ENCODE measurements at places on chromosomes 2 and 18.

GRCh38 chr2:152823905-152824304, 105.5 kb downstream of the ARL6IP6 start:
- H3K4me1 ChIP-seq, result no peaks in the 10 kb centered on the region
- no peak overlapping the region for H3K4me3 ChIP-seq
- H3K27me3 ChIP-seq, result 0 out of 2 replicates have a peak, but pooled peaks cover 1% of the 10 kb centered on the region
- no peak overlapping the region for H3K27ac ChIP-seq
- no peak for DNase-seq

GRCh38 chr2:9407363-9407811, 15.9 kb downstream of the ITGB1BP1 start:
- peaks cover 9% of the 10 kb centered on the region for H3K4me1 ChIP-seq
- H3K27me3 ChIP-seq, result no peaks in the 10 kb centered on the region
- no peak overlapping the region for H3K27ac ChIP-seq
- H3K36me3 ChIP-seq, result peaks cover 41% of the 10 kb centered on the region
- H3K4me3 ChIP-seq, result no peak overlapping the region

DNA sequence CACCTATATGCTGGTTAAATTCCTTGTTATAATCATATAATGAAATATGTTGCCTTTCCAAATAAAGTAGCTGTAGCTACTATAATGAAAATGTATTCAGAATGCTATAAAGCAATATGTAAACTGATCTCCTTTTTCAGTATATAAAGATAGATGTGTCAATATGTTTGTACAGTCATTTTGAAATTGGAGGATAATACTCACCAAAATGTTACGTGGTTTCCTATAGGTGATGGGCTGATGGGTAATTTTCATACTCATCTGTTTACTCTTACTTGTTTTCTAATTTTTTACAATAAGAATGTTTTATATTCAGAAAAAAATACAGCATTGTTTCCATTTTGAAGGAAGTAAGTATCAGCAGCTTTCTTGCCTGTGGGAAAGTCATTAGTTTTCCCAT, 70.2 kb downstream of the PRKRA start:
- peaks cover 6% of the 10 kb centered on the region for H3K4me1 ChIP-seq
- 0 out of 2 replicates have a peak overlapping the region, but pooled peaks have one; percentile 14 for H3K27ac ChIP-seq
- no peak for DNase-seq

- H3K4me3 ChIP-seq, result peak overlapping the region; percentile 49
- DNase-seq, result peak; percentile 77
Measured at GRCh38 chr2:44579115-44579836, 217.5 kb downstream of the CAMKMT start.

DNA sequence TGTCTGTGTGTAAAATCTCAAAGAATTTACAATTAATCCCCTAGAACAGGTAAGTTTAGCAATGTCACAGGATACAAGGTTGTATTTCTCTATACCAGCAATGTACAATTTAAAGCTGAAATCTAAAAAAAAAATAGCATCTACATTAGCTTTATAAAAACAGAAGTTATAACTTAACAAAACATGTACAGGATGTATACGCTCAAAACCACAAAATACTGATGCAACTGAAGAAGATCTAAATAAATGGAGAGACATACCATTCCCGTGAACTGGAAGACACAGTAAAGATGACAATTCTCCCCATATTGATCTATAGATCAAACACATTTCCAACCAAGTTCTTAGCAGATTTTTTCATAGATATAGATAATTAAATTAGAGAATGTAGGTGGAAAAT, 17.5 kb upstream of the RANBP2 start:
- H3K27me3 ChIP-seq, result no peaks in the 10 kb centered on the region
- H3K4me3 ChIP-seq, result no peak overlapping the region
- H3K27ac ChIP-seq, result no peak overlapping the region
- H3K4me1 ChIP-seq, result no peaks in the 10 kb centered on the region

DNA sequence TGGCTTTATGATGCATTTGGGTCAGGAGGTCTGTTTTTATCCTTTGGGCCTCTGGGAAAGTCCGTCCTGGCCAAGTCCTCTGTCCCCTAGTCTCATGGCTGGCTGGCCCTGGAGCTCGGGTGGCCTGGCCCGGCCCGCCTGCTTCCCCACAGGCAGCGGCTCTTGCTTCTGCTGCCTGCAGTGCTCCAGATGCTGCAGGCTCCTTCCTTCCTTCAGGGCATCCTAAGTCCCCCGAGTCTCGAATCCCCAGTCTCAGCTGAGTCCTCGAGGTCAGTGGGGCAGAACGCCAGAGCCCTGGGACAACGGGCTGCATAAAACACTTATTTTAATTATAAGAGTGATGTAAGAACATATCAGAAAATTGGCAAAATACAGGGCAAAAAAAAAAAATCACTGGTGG, 71.2 kb downstream of the HPCAL1 start:
- H3K36me3 ChIP-seq, result peaks cover 6% of the 10 kb centered on the region
- H3K4me3 ChIP-seq, result no peak overlapping the region
- H3K27ac ChIP-seq, result no peak overlapping the region
- no peaks in the 10 kb centered on the region for H3K4me1 ChIP-seq
- DNase-seq, result no peak
- no peaks in the 10 kb centered on the region for H3K27me3 ChIP-seq

DNA sequence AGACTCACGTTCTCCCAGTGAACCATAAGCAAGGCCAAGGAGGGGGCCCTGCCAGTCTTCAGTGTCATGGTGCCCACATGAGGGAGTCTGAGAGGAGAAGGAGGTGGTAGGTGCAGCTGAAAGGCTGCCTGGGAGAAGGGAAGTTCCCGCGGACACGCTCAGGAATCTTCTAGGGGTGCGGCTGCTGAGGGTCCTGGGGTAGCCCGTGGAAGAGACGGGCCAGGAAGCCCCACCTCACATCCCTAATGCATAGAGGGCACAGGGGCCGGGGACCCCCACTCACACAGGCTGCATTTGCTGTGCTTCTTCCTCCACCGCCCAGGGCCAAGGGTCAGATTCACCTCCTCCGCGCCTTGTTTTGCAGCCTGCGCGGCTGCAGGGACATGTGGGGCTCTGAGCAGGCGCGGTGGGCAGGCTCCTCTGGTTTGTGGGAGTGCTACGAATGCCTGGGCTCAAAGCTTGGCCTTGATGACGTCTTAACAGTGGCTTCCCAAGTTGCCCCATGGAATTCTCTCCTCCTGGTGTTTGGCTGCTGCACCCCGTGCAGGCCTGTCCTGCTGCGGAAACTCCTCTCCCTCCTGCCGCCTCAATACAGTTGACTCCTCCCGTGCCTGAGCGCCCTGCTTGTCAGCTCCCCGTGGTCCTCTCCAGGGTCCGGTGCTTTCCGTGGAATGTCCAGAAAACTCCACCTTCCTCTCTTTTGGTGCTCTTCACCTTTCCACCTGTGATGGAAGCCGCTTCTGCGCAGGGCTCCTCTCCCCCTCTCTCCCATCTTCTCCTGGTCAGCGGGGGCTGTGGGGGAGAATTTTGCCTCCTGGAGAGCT, 95.7 kb downstream of the VAPA start:
- no peak overlapping the region for H3K4me3 ChIP-seq
- DNase-seq, result no peak
- H3K36me3 ChIP-seq, result no peaks in the 10 kb centered on the region
- H3K27me3 ChIP-seq, result peaks cover 39% of the 10 kb centered on the region

- no peak for DNase-seq
- H3K4me3 ChIP-seq, result no peak overlapping the region
- H3K27me3 ChIP-seq, result no peaks in the 10 kb centered on the region
- H3K36me3 ChIP-seq, result no peaks in the 10 kb centered on the region
- H3K4me1 ChIP-seq, result peaks cover 31% of the 10 kb centered on the region
Measured at GRCh38 chr2:68236876-68237275, 15.5 kb downstream of the PPP3R1 start.

- H3K27ac ChIP-seq, result no peak overlapping the region
- H3K27me3 ChIP-seq, result no peaks in the 10 kb centered on the region
- H3K4me3 ChIP-seq, result no peak overlapping the region
- H3K36me3 ChIP-seq, result no peaks in the 10 kb centered on the region
Measured at GRCh38 chr18:56034949-56035348, 447.0 kb upstream of the TCF4 start.

DNA sequence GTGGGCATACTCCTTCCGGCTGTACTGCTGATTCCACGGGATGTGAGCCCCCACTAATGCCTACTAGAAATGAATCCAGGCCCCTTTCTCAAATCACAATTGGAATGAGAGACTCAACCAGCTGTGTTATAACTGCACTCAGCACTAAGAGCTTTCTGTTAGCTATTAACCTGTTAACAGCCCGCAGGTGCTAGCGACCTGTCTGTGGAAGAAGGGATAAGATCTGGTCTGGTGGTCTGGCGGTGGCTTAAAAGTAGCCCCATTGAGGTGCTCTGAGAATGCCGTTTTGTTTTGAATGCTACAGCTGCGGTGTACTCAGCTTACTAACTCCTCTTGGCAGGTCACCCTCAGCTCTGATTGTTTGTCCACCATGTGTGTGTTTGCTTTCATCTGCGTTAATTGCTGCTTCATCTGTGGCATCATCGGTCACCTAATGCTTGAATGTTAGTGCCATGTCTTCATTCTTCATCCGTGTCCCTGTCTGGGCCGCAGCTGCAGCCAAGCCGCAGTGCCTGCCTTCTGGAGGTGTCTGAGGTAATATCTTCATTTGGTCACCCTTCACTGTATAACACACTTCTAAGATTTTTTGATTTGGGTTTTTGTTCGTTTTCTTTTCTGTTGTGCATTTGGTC, 16.3 kb downstream of the RAB12 start:
- H3K27me3 ChIP-seq, result no peaks in the 10 kb centered on the region
- H3K36me3 ChIP-seq, result peaks cover 25% of the 10 kb centered on the region
- H3K27ac ChIP-seq, result no peak overlapping the region
- H3K4me3 ChIP-seq, result no peak overlapping the region
- no peak for DNase-seq
- H3K4me1 ChIP-seq, result peaks cover 8% of the 10 kb centered on the region

GRCh38 chr2:224381521-224382279, 20.2 kb downstream of the FAM124B start:
- no peak overlapping the region for H3K4me3 ChIP-seq
- H3K4me1 ChIP-seq, result peaks cover 10% of the 10 kb centered on the region
- DNase-seq, result peak; percentile 59
- no peaks in the 10 kb centered on the region for H3K27me3 ChIP-seq
- no peaks in the 10 kb centered on the region for H3K36me3 ChIP-seq
- H3K27ac ChIP-seq, result peak overlapping the region; percentile 14

DNA sequence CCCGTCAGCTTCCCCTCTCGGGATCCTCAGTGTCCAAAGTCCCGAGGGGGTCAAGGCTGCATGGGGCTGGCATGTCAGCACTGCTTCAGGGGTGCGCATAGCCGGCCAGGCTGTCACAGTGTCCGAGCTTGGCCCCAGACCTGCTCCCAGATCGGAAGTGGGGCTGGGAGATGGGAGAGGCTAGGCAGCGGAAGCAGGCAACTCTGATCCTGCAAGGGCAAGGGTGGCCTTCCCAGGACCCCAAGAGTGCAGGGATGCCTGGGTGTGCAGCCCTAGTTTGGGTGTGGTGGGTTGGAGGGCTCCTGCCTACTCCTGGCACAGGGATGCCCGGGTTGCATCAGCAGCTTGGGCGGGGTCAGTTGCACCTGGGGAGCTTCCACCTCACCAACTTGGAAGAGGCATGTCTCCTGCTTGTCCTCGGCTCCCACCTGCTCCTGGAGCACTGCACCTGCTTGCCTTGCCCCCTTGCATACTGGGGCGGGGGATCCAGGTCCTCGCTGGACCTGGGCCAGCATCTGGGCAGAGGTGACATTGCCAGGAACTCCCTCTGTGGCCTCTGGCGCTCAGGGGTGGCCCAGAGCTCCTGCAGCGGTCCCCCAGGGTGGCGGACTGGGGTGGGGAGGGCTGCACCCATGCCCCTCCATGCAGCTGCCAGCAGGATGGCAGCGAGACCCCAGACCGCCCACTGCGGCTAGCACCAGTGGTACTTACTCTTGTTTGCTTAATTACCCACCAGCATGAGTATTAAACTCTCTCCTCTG, 41.3 kb downstream of the CBLN2 start:
- 0 out of 2 replicates have a peak, but pooled peaks cover 13% of the 10 kb centered on the region for H3K27me3 ChIP-seq
- no peak overlapping the region for H3K27ac ChIP-seq
- no peaks in the 10 kb centered on the region for H3K4me1 ChIP-seq
- no peak for DNase-seq

GRCh38 chr2:222038067-222038802, 260.6 kb downstream of the PAX3 start:
- no peak overlapping the region for H3K4me3 ChIP-seq
- no peaks in the 10 kb centered on the region for H3K36me3 ChIP-seq
- no peak overlapping the region for H3K27ac ChIP-seq
- H3K27me3 ChIP-seq, result peaks cover 31% of the 10 kb centered on the region

DNA sequence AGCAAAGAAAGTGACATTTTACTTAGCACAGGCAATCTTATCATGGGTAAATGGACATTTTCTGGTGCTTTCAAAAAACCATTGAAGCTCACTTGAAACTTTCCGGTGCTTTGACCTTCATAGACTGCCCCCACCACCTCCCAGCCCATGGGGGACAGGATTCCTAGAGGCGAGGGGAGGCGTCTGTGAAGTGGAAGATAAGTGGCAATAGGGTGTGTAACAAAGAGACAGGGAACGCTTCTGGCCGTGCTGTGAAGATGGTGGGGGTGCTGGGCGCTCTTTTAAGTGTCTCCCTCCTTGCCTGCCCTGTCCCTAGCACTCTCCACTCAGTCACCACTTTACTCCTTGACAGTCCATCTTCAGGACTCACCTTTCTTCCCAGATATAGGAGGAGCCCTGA, 23.4 kb upstream of the GMPPA start:
- no peak for DNase-seq
- no peaks in the 10 kb centered on the region for H3K36me3 ChIP-seq
- no peak overlapping the region for H3K27ac ChIP-seq
- no peak overlapping the region for H3K4me3 ChIP-seq
- no peaks in the 10 kb centered on the region for H3K27me3 ChIP-seq
- H3K4me1 ChIP-seq, result 0 out of 2 replicates have a peak, but pooled peaks cover 4% of the 10 kb centered on the region

DNA sequence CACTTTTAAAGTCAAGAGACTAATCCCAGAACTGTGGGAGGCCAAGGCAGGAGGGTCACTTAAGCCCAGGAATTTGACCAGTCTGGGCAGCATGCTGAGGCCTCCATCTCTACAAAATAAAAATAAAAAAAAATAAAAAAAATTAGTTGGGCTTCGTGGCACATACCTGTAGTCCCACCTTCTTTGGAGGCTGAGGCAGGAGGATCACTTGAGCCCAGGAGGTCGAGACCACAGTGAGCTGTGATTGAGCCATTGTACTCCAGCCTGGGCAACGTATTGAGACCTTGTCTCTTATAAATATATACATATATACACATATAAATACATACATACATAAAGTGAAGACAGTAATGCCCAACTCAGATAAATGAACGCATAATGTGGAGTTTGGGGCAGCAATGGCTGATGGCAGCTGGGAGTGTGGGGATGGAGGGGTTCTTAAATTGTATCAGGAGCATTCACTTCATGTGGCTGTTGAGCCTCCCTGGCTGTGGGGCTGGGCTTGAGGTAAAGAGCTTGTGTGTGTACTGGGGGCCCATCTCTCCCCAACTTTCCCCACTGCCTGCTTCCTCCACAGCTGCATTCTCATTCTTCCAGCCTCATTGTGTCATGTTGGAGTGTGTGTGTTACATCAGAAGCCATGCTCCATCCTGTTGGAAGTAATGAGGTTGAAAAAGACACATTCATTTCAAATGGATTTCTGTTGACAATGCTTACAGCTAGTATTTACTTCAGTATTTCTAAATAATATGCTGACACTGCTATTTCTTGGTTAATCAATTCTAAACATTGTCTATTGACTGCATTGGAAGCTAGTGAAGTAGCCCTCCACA, 96.5 kb upstream of the HS6ST1 start:
- H3K27ac ChIP-seq, result no peak overlapping the region
- H3K4me1 ChIP-seq, result no peaks in the 10 kb centered on the region
- no peaks in the 10 kb centered on the region for H3K27me3 ChIP-seq
- no peak overlapping the region for H3K4me3 ChIP-seq
- H3K36me3 ChIP-seq, result no peaks in the 10 kb centered on the region
